ENCODE measurements at places on chromosomes 12 and 14. TPM values are rescaled to one million over a fixed set of nuclear protein-coding genes. Genes with fewer than 3 reads are reported as not detected.

GRCh38 chr14:70108419-70108818, 80.3 kb downstream of the SLC8A3 start:
- H3K27ac ChIP-seq: no peak overlapping the region
- no peak overlapping the region for H3K4me3 ChIP-seq
- H3K4me1 ChIP-seq: no peaks in the 10 kb centered on the region
- H3K36me3 ChIP-seq: no peaks in the 10 kb centered on the region

GRCh38 chr14:34046799-34047520, 96.1 kb upstream of the EGLN3 start:
- no peak overlapping the region for H3K27ac ChIP-seq
- H3K4me1 ChIP-seq: peaks cover 25% of the 10 kb centered on the region
- DNase-seq: no peak
- no peak overlapping the region for H3K4me3 ChIP-seq

DNA sequence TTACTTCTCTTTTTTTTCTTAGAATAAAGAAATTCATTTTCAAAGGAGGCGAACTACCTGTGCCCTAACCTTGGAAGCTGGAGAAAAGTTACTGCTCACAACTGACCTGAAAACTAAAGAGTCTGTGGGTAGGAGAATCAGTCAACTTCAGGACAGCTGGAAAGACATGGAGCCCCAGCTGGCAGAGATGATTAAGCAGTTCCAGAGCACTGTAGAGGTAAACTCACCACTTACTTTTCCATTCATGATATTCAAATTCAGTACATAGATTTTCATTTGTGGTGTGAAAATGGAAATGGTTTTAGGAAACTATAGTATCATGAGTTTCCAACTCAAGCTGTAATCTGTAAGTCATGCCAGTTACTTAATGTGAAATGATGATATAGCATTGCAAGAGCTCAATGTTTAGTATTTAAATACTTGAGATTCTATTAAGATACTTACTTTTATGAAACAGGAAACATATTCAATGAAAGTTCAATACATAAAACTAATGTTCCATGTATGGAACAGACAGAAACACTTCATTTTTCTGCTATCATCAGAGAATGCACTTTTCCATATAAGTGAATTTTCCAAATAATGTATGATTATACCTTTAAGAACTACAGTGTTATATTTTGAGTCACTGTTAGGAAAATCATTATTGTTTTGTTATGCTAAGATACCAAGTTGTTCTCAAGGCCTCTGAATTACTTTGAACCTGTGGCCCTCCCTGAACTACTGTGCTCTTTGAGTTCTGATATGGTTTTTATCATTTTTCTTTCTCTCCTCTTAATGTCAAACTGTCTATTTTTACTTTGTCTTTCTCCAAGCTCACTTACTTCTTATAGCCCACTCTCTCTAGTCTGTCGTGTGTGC, 119.0 kb downstream of the ESR2 start:
- peaks cover 21% of the 10 kb centered on the region for H3K4me1 ChIP-seq
- H3K27ac ChIP-seq: no peak overlapping the region
- H3K27me3 ChIP-seq: no peaks in the 10 kb centered on the region
- no peak overlapping the region for H3K4me3 ChIP-seq
- DNase-seq: no peak

DNA sequence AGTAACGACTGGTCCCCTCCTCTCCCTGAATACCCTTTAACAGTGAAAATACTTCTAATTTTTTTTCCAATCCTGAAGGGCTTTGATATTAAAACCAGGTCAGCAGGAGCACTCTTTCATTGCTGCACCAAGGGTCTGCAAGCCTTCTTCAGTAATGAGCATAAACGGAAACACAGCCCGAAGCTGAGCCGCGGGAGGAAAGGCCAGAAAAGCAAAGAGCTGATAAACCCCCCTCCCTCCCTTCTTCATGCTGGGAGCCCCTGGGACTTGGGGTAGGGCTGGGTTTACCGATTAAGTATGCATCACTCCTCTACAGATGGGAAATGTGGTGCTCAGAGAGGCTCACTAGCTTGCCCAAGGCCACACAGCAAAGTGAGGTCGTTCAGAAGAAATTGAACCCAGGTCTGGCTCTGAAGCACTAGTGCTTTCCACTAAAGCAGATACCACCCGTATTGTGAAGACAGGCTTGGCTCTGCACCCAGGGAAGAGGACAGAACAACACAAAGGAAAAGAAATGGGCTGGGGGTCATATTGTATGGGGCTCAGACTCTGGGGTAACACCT, 128.8 kb downstream of the GLT1D1 start:
- H3K4me1 ChIP-seq: no peaks in the 10 kb centered on the region
- H3K4me3 ChIP-seq: no peak overlapping the region
- peaks cover 2% of the 10 kb centered on the region for H3K36me3 ChIP-seq
- no peak for DNase-seq
- H3K27me3 ChIP-seq: peaks cover 10% of the 10 kb centered on the region
- no peak overlapping the region for H3K27ac ChIP-seq

DNA sequence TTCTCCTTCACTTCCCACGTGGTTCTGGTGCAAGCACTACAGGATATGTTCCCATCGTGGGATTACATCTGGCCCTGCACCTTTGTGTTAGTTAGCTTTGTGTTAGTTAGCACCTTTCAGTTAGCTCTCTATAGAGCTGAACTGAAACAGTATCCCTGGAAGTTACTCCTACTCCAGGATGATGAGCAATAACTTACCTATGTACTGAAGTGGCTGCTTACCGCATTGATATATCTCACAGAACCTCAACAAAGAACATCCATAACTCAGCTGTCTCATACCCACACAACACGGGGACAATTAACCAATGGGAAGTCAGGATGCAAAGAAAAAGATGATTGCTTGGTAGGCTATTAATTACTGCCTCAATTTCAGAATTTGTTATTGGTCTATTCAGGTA, 146.6 kb downstream of the ASCL4 start:
- no peak overlapping the region for H3K27ac ChIP-seq
- no peaks in the 10 kb centered on the region for H3K36me3 ChIP-seq
- DNase-seq: no peak
- H3K4me1 ChIP-seq: no peaks in the 10 kb centered on the region

PRB2 gene
- total RNA-seq: not detected

DNA sequence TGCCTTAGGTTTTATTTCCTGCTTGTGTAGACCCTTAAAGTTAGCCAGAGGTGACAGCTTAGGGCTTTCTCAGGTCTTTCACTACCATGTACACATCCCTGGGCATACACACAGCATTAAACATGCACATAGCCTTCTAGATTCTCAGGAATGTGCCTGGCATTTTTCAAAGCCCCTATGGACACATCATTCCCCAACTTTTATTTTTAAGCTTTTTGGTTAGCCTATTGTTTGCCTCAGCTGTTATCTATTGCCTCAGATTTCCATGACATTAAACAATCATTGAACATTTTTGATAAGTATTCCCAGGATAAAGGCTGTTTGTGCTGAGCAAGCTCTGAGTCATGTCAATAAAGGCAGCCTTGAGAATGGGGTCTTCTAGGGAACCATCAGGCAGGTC, 15.1 kb upstream of the PPM1A start:
- peaks cover 4% of the 10 kb centered on the region for H3K36me3 ChIP-seq
- H3K27me3 ChIP-seq: no peaks in the 10 kb centered on the region
- no peak overlapping the region for H3K4me3 ChIP-seq
- no peak for DNase-seq
- H3K4me1 ChIP-seq: no peaks in the 10 kb centered on the region

DNA sequence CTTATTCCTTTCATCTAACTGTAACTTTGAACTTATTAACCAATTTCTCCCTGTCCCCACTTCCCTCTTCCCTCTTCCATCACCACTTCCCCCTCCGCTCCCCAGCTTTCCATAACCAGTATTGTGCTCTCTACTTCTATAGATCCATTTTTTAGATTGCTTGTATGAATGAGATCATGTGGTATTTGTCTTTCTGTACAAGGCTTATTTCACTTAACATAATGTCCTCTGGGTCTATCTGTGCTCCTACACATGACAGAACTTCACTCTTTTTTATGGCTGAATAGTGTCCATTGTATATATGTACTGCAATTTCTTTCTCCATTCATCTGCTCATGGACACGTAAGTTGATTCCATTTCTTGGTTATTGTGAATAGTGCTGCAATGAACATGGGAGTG, 14.4 kb downstream of the ERP27 start:
- H3K27me3 ChIP-seq: no peaks in the 10 kb centered on the region
- no peak overlapping the region for H3K4me3 ChIP-seq
- DNase-seq: no peak
- H3K4me1 ChIP-seq: peaks cover 19% of the 10 kb centered on the region
- H3K36me3 ChIP-seq: peaks cover 7% of the 10 kb centered on the region

GXYLT1 gene
- 4.6 TPM for total RNA-seq

PRH2 gene
- not detected for total RNA-seq

DNA sequence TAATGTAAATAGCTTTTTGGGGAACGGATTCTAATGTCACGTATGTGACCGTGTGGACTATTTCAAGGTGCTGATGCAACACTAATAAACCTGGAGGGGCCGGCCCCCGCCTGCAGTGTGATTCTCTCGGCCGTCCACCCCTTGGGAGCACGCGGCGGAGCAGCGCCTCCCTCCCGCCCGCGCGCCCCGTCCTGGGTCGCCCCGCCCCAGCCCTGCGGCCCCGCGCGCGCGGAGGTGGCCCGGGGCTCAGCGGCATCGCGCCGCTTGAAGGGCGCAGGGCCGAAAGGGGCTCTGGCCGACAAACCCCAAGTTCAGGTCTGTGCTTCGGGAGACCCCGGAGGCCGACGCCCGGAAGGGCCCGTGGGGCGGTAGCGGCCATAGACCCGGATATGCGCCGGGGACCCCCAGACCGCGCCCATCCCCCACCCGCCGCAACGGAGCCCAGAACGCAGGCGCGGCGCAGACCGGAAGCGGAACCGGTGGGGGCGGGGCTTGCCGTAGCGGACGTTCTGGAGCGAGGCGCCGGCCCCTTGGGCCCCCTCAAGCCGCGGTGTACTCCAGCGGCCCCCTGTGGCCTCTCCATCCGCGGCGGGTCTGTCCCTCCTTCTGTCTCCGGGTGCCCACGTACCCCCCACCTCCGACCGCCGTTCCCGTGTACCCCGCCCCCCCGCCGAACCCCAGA, at the start of gene TEX22:
Gene TEX22 (plus strand): TSS at position 495 of the 682 bp plus-strand sequence. CDS start 803 bp downstream, outside the sequence.
- H3K27me3 ChIP-seq: no peaks in the 10 kb centered on the region
- peaks cover 34% of the 10 kb centered on the region for H3K36me3 ChIP-seq

SIX1 gene
- total RNA-seq: not detected

DNA sequence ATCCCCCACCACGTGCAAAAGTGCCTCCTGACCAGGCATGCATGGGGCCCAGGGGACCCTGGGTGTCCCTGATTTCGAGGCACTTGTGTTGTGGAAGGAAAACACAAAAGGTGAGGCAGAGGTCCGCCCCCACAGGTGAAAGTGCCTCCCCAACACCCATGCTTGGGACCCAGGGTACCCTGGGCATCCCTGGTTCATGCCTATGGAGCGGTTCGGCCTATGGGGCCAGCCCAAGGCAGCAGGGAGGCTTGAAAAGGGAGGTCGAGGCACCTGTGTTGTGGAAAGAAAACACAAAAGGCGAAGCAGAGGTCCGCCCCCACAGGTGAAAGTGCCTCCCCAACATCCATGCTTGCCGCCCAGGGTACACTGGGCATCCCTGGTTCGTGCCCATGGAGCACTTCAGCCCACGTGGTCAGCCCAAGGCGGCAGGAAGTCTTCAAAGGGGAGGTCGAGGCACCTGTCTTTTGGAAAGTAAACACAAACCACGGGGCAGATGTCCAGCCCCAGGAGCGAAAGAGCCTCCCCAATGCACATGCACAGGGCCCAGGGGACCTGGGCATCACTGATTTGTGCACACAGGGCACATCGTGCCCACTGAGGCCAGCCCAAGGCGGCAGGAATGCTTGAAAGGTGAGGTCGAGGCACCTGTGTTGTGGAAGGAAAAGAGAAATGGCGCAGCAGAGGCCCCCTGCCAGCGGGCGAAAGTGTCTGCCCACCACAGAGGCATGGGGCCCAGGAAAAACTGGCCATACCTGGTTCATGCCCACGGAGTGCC, 375.5 kb downstream of the ALG10 start:
- no peak overlapping the region for H3K4me3 ChIP-seq
- DNase-seq: no peak
- no peak overlapping the region for H3K27ac ChIP-seq
- H3K4me1 ChIP-seq: no peaks in the 10 kb centered on the region
- H3K27me3 ChIP-seq: no peaks in the 10 kb centered on the region

- H3K4me1 ChIP-seq: no peaks in the 10 kb centered on the region
- no peak for DNase-seq
- H3K4me3 ChIP-seq: no peak overlapping the region
- H3K36me3 ChIP-seq: no peaks in the 10 kb centered on the region
Measured at GRCh38 chr12:95591731-95592130, 40.5 kb upstream of the USP44 start.

- no peaks in the 10 kb centered on the region for H3K27me3 ChIP-seq
- peaks cover 3% of the 10 kb centered on the region for H3K36me3 ChIP-seq
- no peak overlapping the region for H3K4me3 ChIP-seq
- H3K4me1 ChIP-seq: peaks cover 24% of the 10 kb centered on the region
- no peak for DNase-seq
- no peak overlapping the region for H3K27ac ChIP-seq
Measured at GRCh38 chr14:49857427-49858003, 4.9 kb upstream of the NEMF start.

OSBPL8 gene
- 56.8 TPM for total RNA-seq

SUDS3 gene
- 18.6 TPM for total RNA-seq

DNA sequence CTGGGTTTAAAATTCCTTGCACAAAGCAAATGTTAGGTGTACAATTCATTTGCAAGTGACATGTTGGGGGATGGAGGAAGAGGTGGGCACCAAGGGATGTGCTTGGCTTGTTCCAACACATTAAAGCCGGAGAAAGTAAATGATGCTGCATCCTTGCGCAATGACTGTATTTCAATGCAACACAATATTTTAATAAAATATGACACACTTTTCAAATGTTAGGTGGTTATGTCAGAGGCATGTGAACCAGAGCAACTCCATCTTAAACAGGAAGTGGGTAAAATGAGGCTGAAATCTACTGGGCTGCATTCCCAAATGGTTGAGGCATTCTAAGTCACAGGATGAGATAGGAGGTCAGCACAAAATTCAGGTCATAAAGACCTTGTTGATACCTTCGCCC, 53.6 kb upstream of the ARHGAP5 start:
- H3K4me1 ChIP-seq: no peaks in the 10 kb centered on the region
- no peak overlapping the region for H3K4me3 ChIP-seq
- no peaks in the 10 kb centered on the region for H3K27me3 ChIP-seq
- H3K27ac ChIP-seq: no peak overlapping the region
- no peak for DNase-seq

TMEM132D gene
- not detected for total RNA-seq

- H3K4me3 ChIP-seq: no peak overlapping the region
- DNase-seq: no peak
- H3K27ac ChIP-seq: no peak overlapping the region
- H3K4me1 ChIP-seq: no peaks in the 10 kb centered on the region
Measured at GRCh38 chr14:83734431-83734830, 1795.5 kb upstream of the FLRT2 start.

DNA sequence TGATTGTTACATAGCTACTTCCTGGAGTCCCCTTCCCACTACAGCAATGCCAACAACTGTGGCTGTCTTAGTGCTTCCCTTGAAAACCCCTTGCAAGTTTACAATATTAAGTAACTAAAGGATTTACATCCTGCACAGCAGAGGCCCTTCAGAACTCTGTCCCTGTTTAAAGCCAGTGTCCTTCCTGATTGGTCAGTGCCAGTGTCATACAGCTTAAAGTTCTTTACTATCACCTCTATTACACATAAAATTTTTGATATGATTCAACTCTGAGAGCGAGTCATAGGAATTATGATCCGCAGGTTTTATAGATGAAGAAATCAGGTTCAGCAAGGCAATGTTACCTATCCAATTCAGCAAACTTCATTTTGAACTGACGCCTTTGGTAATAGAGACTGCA, 91.4 kb upstream of the ALX1 start:
- H3K36me3 ChIP-seq: no peaks in the 10 kb centered on the region
- no peaks in the 10 kb centered on the region for H3K4me1 ChIP-seq
- no peak for DNase-seq
- H3K27ac ChIP-seq: no peak overlapping the region

DMAC2L gene
- total RNA-seq: 11.7 TPM
